ENCODE measurements at places on chromosomes 16 and 17.

DNA sequence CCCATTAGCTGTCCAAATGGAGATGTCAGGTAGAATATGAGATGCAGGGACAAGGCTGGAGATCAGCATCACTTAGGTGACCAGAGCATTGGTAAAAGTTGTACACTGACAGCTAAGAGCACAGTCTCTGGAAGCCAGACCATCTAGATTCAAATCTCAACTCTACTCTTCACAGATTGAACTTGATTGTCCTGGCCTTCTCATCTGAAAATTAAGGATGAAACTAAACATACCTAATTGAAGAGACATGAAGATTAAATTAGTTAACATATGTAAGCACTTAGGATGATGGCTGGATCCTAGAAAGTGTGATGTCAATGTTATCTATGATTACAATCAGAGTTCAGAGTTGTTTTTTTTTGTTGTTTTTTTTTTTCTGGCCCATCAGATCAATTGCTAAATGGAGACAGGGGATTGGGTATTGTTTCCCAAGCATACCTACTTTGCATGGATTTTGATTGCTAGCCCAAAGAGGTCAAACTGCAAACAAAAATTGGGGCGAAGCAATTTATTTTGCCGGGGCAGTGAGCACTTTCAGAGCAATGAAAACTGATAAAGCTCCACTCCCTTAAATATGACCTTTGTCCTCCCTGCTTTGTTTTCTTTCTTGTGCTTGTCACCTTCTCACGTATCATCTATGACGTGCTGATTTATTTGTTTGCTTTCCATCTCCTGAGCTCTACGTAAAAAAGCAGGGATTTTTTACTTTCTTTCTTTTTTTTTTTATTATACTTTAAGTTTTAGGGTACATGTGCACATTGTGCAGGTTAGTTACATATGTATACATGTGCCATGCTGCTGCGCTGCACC lies 217.6 kb upstream of the CPHXL start:
- DNase-seq: no peak

- DNase-seq: no peak
These were observed 36.6 kb downstream of the ARHGAP23 start for GRCh38 chr17:38464723-38465390.

DNA sequence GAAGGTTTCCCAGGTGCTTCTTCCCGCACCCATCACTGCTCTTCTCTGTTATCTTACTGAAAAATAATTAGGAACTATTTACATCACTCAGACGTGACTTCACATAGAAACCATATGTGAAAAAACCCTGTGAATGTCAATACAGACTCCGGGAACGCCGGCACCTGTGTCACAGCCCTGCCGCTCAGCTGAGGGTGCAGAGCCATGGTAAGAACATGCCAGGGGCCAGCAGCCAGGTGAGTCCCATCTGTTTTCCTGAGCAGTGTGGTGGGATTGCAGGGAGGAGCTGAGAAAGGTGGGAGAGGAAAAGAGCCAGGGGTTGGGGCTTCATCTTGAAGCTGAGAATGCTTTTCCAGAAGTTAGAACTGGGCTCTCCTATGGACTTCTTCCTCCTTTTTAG lies 13.7 kb downstream of the FOXF1 start:
- no peak for DNase-seq

DNA sequence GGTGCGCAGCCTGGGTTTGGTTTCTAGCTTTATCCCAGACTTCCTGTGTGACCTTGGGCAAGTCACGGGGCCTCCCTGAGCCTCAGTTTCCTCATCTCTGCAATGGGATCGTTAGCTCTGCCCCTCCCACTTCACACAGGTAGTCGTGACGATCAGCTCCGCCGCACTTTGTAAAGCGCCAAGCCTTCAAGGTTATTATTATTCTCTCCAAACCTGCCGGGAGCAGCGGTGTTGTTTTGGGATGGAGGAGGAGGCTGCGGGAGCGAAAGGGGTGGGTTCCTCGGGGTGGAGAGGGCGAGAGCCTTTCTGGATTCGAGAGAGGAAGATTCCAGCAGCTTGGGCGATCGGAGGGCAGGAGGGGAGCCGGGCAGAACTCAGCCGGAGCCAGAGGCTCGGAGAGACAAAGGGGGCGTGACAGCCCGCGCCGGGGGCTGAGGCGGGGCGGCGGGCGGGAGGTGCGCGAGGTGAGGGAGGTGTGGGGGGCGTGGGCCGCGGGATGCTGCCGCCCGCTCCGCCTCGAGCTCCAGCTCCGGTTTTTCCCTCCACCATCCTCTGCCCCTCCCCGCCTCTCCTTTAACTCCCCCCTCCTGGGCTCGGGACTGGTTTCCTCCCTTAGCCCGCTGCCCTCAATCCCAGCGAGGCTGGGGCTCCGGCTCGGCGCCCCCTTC lies at the start of gene EFNB3:
EFNB3 (plus strand) TSS at position 602 of the 668 bp plus-strand sequence. CDS start 397 bp downstream, outside the sequence.
- no peak for DNase-seq

- DNase-seq: no peak
These were observed 205.6 kb downstream of the GRIN2A start for GRCh38 chr16:9976601-9977000.

- DNase-seq: no peak
These were observed 93.3 kb downstream of the MYO1D start for GRCh38 chr17:32783602-32784001.

DNA sequence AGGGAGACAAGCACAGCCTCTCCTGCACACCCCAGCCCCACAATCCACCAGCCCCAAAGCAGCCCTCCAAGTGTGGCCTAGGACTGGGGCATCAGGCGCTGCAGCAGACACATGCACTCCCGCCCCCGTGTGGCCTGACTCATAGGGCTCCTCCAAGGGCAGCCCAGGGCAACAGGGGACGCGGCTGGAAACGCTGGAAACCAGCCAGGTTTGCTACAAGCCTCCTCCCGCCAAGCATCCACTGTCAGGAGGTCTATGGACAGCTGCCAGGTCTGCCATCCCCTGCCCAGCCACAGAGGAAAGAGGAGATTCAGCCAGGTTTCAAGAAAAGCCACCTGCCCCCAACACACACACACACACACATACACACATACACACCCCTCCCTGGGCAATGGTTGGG lies 25.8 kb downstream of the SRCIN1 start:
- DNase-seq: no peak

DNA sequence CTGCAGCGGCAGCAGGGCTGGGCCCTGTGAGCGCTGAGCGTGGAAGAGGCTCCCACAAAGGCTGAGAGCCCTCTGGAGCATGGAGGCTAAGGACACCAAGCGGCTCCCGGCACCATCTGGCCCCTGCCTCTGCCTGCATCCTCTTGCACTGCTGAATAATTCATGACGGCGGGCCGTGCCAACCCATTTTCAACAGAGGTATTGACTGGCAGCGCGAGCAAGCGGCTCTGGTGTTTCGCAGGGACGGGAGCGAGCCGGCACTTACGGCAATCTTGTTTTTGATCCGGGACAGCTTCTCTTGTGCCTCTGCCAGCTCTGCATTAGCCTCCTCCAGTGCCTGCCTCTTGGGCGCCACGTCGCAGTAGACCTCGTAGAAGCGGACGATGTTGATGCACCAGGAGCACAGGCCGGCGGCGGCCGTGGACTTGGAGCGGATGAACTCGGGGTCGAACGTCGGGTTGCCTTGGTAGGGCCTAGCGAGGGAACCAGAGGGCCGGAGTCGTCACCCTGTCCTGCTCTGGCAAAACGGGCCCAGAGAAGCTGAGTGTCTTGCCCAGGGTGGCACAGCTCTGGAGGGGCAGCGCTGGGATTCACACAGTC lies 80.4 kb downstream of the PGS1 start:
- DNase-seq: no peak

GRCh38 chr16:50195276-50195675 lies 42.2 kb downstream of the TENT4B start:
- no peak for DNase-seq

GRCh38 chr17:78307887-78308638 lies 51.8 kb downstream of the SOCS3 start:
- DNase-seq: no peak
